ENCODE measurements at places on chromosomes 1 and 21. TPM values are rescaled to one million over a fixed set of nuclear protein-coding genes. Genes with fewer than 3 reads are reported as not detected.

GRCh38 chr1:210437111-210437510 is 108.4 kb downstream of the HHAT start:
- no peak for DNase-seq
- no peaks in the 10 kb centered on the region for H3K36me3 ChIP-seq
- H3K27ac ChIP-seq = no peak overlapping the region
- H3K27me3 ChIP-seq = no peaks in the 10 kb centered on the region
- no peak overlapping the region for H3K4me3 ChIP-seq

DNA sequence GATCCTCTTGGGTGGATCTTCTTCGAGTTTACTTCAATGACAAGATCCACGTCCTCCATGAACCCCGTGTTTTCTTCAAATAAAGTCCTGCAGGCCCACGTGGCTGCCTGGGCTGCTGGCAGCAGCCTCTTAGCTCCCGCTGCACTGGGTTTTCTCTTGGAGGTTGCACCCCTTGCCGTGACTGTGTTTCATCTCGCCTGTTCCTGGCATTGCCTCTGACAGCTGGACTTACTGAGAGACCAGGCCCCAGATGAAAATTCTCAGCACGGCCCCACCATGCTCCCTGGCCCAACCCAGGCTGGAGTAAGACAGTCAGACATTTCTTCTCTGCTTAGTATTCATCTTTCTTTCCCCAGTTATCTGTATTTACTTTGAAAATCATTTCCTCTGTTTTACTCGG is 274.8 kb upstream of the RUNX1 start:
- no peaks in the 10 kb centered on the region for H3K36me3 ChIP-seq
- H3K4me3 ChIP-seq = no peak overlapping the region
- H3K4me1 ChIP-seq = no peaks in the 10 kb centered on the region
- no peaks in the 10 kb centered on the region for H3K27me3 ChIP-seq
- H3K27ac ChIP-seq = no peak overlapping the region
- DNase-seq = no peak

DNA sequence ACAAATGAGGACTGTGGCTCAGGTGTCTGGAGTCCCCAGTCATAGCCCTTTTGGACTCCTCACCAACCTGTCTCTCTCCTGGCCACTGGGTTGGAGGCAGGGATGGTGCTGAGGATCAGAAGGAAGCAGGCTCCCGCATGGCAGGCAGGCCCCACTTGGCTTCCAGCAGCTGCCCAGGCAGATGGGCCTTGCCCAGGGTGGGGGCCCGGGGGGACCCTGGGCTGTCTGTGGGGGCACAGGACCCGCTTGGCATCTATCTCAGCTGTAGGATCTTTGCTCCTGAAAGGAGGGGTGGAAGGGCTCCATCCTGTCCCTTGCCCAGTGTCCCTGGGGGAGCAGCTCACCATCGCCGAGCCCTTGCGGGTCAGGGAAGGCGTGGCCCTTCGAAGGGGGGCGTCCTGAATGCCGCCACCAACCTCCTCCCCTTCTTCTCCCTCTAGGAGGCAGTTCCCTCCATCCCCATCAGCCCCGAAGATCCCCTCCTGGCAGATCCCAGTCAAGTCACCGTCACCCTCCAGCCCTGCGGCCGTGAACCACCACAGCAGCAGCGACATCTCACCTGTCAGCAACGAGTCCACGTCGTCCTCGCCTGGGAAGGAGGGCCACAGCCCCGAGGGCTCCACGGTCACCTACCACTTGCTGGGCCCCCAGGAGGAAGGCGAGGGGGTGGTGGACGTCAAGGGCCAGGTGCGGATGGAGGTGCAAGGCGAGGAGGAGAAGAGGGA is 154.5 kb downstream of the PEX14 start:
- no peaks in the 10 kb centered on the region for H3K36me3 ChIP-seq
- H3K4me3 ChIP-seq = no peak overlapping the region
- H3K27ac ChIP-seq = no peak overlapping the region

C1orf167 gene
- 2.2 TPM for polyA plus RNA-seq

BARHL2 gene
- polyA plus RNA-seq = not detected

DNA sequence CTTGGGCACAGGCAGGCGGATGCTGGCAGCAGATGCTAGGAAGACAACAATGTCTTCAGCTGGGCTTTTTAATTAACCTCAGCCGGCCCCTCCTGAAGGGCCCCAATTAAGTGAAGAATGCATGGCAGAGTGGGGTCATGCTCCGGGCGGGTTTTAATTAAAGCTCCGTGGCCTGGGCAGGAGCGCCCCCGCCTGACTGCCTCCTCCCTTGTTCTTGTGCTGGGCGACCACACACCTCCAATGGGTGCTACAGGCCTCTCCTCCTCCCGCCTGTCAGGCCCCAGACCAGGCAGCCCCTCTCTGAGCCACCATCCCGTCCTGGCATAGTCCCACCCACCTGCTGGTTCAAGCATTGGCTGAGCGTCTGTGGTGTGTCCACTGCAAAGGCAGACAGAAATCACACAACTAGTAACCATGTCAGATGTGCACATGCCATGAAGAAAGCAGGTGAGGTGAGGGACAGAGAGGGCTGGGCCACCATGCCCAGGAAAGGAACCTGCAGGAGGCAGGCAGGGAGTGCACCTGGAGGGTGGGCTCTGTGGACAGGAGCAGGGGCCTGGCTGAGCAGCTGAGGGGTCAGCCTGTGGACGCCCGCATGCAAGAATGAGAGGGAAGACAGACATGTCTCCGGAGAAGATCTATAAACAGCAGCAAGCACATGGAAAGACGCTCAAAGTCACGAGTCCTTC is 8.5 kb upstream of the ARF1 start:
- H3K36me3 ChIP-seq = no peaks in the 10 kb centered on the region
- H3K27ac ChIP-seq = no peak overlapping the region
- H3K4me3 ChIP-seq = no peak overlapping the region
- peak; percentile 64 for DNase-seq
- peaks cover 98% of the 10 kb centered on the region for H3K27me3 ChIP-seq

GRCh38 chr1:213162338-213162737 is 111.3 kb downstream of the RPS6KC1 start:
- no peaks in the 10 kb centered on the region for H3K36me3 ChIP-seq
- no peaks in the 10 kb centered on the region for H3K27me3 ChIP-seq
- no peak for DNase-seq

DNA sequence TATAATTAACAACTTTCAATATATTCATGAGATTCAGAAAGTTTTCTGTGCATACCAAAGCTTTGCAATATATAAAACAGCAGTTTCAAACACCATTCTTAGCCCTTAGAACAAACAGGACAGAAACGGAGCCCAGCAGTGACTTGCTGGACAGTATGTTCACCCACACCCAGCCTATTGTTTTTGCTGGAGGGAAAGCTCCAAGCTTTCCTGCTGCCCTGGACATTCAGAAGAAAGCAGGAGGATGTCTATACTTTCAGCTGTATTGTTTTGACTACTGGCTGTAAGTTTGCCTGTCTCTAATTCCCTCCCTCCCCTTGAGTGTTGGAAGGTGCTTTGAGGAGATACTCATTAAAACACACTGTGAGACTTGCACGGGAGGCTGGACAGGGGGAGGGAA is 9.6 kb downstream of the DENND2C start:
- no peak overlapping the region for H3K27ac ChIP-seq
- H3K36me3 ChIP-seq = no peaks in the 10 kb centered on the region
- no peaks in the 10 kb centered on the region for H3K4me1 ChIP-seq
- DNase-seq = no peak
- H3K4me3 ChIP-seq = no peak overlapping the region

DNA sequence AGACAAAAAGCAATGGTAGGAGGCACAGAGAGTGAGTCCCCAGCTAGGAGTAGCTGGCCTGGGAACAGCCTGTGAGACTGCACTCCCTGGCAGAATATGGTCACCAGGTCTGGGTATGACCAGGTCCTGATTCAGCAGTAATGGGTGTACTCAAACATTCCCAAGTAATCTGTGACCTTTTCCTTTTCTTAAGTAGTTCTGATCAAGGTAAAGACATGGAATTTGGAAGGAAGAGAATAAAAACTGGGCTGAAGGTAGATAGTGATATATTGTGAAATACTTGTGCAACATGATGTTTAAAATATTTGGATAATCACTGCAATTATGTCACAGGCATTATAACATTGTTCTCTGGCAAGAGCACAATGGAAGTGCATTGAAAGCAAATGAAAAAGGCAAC is 147.2 kb upstream of the DPYD start:
- H3K36me3 ChIP-seq = no peaks in the 10 kb centered on the region
- no peak overlapping the region for H3K4me3 ChIP-seq
- no peak overlapping the region for H3K27ac ChIP-seq
- DNase-seq = no peak

KLHL21 gene
- 7.3 TPM for polyA plus RNA-seq

DNA sequence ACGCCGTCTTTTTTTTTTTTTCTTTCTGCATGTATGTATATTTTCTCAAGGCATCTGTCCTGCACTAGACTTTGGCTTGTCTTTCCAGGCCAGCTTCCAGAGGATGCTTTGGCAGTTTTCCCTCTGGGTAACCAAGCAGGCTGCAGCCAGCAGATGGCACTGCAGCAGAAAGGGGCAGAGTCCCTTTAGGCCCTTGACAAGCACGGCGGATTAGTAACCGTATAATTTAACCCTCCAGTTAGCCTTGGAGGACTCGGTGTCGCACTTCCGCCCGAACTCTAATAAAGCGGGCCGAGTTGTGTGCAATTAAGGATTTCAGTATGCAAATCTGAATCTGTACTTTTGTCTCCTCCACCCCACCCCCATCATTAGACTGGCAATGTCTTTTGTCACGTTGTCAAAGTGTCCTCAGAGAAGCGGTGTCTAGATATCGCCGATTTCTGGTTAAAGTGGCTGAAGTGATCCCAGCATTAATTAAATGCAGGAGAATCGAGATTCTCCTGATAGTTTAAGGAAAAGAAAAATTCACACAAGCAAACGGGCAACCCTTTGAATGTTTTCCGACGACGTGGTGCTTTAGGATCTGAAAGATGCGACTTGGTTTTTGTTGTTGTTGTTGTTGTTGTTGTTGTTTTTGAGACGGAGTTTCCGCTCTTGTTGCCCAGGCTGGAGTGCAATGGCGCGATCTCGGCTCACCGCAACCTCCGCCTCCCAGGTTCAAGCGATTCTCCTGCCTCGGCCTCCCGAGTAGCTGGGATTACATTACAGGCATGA is 1.1 kb upstream of the TMEM167B start:
- peak; percentile 93 for DNase-seq
- H3K4me3 ChIP-seq = peak overlapping the region; percentile 95
- H3K27me3 ChIP-seq = no peaks in the 10 kb centered on the region
- H3K36me3 ChIP-seq = no peaks in the 10 kb centered on the region

KIRREL1 gene
- 5.1 TPM for polyA plus RNA-seq
